Stomach (tissue), 19 donors: ENCODE measurements at places on chromosomes 6 and 20. TPM values are rescaled to one million over a fixed set of nuclear protein-coding genes. Genes with fewer than 3 reads are reported as not detected.

DNA sequence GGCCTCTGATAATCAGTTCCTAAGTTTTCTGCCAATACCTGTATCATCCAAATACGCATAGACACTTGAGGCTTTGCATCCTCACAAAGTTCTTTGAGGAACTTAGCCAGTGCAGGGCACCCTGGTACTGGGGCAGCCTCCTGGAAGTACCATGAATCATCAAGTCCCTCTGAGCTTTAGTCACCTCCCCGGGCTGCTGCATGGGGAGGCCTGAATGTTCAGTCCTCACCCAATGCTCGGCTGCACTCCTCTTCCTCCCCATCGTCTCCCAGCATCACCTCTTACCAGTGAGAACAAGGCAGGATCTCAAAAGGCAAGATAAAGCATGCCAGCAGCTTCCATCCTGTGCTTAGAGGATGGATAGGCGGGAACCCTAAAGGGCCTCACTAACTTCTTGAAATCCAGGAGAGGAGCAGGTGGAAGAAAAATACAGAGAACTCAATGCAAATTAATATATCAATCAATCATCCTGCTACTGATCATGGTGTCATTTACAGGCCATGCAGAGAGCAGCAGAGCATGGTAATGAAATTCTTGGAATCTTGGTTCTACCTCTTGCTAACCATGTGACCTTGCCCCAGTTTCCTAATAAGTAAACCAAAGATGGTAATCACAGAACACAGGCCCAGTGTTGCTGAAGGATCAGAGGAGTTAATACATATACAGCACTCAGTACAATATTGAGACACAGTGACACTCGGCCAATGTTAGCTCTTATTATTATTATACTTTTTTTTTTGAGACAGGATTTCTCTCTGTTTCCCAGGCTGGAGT lies 4.7 kb upstream of the CCN6 start:
- H3K4me3 ChIP-seq: no peak overlapping the region
- no peaks in the 10 kb centered on the region for H3K27me3 ChIP-seq
- no peaks in the 10 kb centered on the region for H3K36me3 ChIP-seq
- DNase-seq: no peak
- no peak overlapping the region for H3K27ac ChIP-seq

DNA sequence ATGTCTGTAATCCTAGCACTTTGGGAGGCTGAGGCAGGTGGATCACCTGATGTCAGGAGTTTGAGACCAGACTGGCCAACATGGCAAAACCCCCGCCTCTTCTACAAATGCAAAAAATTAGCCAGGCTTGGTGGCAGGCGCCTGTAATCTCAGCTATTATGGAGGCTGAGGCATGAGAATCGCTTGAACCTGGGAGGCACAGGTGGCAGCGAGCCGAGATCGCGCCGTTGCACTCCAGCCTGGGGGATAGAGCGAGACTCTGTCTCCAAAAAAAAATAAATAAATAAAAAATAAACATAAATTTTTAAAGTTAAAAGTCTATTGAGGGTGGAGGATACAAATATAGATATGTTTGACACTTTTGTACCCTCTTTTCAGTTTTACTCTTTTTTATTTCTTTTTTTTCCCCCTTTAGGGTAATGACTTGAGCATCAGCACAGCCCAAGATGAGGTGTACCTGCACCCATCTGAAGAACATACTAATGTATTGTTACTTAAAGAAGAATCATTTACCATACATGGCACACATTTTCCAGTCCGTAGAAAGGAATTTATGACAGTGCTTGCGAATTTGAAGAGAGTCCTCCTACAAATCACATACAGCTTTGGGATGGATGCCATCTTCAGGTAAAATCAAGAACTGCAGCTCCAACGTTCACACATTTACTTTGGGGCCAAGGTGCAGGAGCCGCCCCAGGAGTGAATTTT lies 368.9 kb downstream of the LAMA2 start:
- H3K27ac ChIP-seq: no peak overlapping the region
- H3K4me3 ChIP-seq: no peak overlapping the region
- H3K36me3 ChIP-seq: no peaks in the 10 kb centered on the region
- peaks cover 23% of the 10 kb centered on the region for H3K4me1 ChIP-seq

GRCh38 chr20:63350196-63350595 lies 11.0 kb downstream of the CHRNA4 start:
- H3K4me3 ChIP-seq: no peak overlapping the region
- H3K4me1 ChIP-seq: no peaks in the 10 kb centered on the region
- no peak overlapping the region for H3K27ac ChIP-seq

GRCh38 chr6:105191351-105191750 lies 11.5 kb upstream of the POPDC3 start:
- no peaks in the 10 kb centered on the region for H3K27me3 ChIP-seq
- H3K4me3 ChIP-seq: no peak overlapping the region
- no peak for DNase-seq
- no peaks in the 10 kb centered on the region for H3K4me1 ChIP-seq
- no peaks in the 10 kb centered on the region for H3K36me3 ChIP-seq
- no peak overlapping the region for H3K27ac ChIP-seq

DNA sequence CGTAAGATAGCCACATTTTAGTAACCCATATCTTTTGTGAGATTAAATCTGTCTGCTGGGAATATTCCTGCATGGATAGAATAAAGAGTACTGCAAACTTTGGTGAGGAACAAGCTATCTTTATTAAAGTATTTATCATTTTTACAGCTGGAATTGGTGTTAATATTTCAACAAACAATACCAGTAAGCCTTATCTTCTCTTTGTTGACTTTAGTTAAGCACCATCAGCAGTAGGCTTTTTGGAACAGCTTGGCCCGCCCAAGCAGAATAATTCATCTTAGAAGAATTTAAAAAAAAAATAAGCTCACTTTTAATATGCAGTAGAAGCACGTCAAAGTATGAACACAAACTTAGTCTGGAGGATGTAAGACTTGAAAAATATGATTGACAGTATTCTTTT lies 917.8 kb upstream of the ADGRB3 start:
- H3K4me3 ChIP-seq: no peak overlapping the region
- DNase-seq: no peak
- H3K4me1 ChIP-seq: no peaks in the 10 kb centered on the region

DNA sequence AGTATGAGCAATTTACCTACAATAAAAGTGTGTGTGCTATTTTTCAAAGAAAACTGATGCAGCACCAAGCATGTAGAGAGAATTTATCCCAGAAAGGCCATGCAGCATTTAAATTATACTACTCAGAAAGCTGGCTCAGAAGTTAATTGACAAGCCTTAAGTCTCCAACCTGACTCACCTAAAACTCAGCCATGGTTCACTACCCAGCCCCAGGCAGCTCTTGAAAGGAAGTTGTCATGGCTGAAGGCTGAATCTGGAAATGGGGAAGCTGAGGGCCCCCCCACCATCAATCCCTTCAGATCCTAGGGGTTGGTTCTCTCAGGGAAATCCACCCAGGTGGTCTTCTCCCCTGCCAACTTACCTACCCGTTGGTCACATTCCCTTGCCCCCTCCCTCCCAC lies 19.7 kb downstream of the PPIL6 start:
- no peaks in the 10 kb centered on the region for H3K36me3 ChIP-seq
- peaks cover 9% of the 10 kb centered on the region for H3K4me1 ChIP-seq
- no peaks in the 10 kb centered on the region for H3K27me3 ChIP-seq
- H3K4me3 ChIP-seq: no peak overlapping the region
- H3K27ac ChIP-seq: no peak overlapping the region

DNA sequence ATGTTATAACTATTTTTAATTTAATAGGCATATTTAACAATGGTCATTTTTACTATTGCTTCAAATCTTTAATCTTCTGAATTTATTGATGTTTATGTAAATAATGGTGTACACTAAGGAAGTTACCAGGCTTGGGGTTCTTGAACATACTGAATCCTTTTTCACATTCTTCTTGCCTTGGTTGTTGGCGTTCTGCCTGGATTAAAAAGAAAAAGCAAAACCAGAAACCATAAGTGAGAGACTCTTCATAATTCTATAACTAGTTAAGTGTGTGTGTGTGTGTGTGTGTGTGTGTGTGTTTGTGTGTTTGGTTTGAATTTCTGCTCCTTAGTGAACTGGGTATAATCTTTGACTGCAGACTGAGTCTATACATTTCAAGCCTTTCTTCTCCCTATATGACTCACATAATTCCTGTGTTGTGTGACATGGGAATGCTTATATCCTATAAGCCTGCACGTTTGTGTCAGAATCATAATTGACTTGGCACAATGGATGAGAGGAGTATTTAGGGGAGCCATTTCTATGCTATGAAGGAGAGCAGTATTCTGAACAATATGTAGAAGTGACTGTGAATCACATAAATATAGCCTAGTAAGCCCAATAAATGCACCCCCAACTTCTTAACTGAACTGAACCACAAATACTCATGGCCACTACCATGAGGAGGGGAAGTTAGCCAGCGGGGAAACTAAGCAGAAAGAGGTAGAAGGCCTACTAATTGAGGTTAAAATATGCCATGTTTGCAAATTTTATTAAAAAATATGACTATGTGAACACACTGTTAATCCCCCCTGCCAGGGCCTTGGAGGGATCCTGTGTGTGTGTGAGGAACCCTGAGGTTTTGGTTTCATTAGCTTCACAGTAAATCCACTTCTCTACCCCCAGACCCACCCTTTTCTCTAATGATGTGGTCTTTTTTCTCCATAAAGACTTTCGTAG lies 425.5 kb downstream of the BCKDHB start:
- peaks cover 9% of the 10 kb centered on the region for H3K4me1 ChIP-seq
- no peak overlapping the region for H3K4me3 ChIP-seq
- H3K27me3 ChIP-seq: no peaks in the 10 kb centered on the region
- H3K27ac ChIP-seq: no peak overlapping the region

COL9A1 gene
- not detected for total RNA-seq

PRSS35 gene
- total RNA-seq: not detected
